Caudate nucleus (tissue), 63 donors: ENCODE measurements at places on chromosomes 1 and 21.
A peak's percentile ranks its signal among the peaks of the same experiment; 100 is the strongest.

GRCh38 chr1:18020021-18020817 lies 87.4 kb upstream of the IGSF21 start:
- DNase-seq: no peak

DNA sequence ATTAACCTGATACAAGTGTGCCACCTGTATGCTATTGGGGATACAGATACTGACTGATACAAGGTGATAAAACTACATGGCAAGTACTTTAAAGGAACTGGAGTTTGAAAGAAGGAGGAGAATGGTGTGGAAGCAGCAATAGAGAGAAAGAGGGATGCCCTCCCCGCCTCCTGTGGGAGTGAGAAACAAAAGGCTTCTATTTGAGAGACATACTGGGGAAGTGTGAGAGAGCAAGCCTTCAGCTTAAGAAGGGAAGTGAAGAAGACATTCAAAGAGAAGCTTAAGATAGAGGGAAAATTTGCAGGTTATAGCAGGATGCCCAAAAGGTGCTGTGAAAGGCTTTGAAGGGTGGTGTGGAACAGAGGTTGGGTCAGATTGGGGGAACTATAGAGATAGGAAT lies 7.7 kb upstream of the ALG14 start:
- no peak for DNase-seq

- DNase-seq: no peak
Measured at GRCh38 chr21:31752352-31752751, 20.4 kb upstream of the SCAF4 start.

- no peak for DNase-seq
Measured at GRCh38 chr1:77833521-77834100, 54.2 kb downstream of the MIGA1 start.

DNA sequence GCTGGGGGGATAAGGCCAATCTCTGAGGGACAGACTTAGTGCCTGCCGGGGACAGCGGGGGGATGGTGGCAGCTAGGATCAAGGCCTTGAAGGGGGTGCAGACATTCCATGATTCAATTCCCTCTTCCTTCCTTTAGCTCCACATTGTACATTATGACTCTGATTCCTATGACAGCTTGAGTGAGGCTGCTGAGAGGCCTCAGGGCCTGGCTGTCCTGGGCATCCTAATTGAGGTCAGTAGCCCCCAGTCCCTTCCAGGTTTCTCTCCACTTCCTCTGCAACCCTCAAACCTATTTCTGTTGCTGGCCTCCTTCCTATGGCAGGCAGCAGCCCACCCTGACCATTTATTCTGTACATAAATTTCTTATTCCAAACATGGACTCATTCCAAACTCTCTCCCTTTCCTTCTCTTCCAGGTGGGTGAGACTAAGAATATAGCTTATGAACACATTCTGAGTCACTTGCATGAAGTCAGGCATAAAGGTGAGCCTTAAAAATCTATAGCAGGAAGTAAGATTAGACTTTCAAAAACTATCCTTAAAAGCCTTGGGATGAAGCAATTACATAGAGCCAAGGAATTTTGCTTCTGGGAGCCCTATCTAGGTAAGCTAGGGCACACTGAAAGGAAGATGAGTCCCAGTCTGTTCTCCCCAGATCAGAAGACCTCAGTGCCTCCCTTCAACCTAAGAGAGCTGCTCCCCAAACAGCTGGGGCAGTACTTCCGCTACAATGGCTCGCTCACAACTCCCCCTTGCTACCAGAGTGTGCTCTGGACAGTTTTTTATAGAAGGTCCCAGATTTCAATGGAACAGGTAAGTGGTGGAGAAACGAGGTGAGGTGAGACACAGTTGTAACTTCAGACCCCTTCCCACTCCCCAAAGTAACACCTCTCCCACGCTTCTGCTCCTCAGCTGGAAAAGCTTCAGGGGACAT lies 5.1 kb downstream of the CA14 start:
- no peak for DNase-seq

DNA sequence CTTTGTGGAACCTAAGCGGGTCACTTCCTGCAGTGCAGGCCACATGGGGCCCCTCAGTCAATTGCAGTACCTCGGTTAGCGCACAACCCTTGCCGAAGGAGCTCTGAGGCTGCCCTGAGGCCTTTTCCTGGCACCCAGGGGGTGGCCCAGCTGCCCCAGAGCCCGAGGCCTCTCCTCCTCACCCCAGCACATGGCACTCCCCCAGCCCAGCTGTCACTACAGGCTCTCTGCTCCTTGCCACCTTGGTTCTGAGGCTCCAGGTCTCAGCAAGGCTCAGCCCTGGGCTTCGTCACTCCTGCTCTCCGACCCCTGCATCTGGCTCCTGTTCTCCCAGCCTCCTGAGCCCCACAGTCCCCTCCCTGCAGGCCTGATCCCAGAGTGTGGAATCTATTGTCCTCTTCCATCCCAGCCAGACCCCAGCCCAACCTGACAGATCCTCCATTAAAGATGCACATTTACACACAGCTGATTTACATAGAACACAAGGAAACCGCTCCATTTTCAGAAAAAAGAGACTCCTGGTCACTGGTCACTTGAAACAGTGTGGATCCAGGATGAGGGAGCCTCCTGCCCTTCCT lies 192.8 kb upstream of the POU3F1 start:
- DNase-seq: no peak

DNA sequence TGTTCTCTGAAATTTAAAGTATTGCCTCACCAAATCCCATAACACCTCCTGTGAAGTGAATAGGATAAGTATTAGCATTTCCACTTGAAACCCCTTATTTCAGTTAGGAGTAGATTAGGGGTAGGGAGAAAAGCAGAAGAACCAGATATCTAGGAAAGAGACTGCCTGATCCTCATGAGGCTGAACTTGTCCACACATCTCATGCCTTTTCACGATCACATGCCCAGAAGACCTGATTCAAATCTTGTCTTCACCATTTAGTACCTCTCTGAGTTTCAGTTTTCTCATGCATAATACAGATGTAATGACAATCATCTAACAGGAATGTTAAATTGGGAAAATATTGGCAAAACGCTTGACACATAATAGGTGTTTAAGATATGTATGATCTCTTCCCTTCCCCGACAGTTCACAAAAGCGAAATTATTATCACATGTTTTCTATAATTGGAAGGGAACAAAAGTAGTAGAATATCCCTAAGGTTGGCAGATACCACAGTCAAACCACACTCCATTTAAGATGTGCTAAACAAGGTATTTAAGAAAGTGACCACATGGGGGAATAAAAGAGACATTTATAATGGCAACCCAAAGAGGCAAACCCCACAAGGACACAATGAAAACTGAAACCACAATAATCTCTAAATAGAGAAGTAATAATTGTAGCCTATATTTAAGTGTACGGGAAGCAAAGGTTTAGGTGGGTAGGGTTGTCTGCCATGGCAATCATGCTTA lies 25.2 kb downstream of the GFI1 start:
- no peak for DNase-seq

DNA sequence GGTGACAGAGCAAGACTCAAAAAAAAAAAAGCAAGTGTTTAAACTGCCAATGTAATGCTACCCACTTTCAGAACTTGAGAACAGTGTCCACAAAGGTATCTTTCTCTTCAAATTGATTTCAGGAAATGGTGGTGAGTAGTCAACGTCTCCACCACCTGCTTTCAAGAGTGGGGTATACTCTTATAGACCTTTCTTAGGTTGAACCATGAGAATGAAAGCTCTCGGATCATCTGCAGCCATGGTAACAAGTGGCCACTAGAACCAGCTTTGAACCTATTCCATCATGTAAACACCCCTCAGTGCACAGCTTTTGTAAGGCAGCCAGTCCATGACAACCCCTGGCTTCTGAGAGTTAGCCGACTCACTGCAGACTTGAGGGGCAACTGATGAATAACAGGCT lies 107.4 kb downstream of the NTPCR start:
- DNase-seq: no peak

DNA sequence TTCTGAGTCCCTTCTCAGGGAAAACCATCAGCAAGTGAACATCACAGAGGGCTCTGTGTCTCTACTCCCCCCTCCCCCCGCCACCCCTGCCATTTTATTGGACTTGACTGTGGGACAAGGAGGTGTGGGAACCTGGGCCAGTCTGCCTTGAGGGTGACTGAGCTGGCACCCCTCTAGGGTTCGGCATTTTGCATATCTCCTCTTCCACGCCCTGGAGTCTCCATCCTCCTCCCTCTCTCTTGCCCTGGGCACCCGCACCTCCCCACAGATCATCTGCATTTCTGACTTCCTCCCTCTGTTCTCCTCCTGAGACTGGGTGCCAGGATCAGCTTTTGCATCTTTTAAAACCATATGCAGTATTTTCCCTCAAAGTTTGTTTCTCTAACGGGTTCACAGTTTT lies 107.1 kb upstream of the ERRFI1 start:
- no peak for DNase-seq

DNA sequence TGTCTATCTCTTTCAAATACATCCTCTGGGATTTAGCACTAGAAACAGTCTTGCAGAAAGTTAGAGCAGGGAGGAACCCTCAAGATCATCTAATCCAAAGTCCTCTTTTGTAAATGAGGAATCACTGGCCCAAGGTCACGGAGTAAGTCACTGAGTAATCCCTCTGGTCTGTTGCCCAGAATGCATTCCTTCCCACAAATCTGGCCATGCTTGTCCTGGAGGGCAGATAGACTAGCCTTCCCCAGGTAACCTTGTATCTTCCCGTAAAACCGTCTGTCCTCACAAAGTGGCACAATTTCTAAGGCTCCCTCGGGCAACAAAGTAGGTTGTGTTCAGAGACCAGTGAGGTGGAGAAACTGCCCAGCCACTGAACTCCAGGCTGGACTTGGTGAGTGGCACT lies 46.2 kb downstream of the DDR2 start:
- DNase-seq: no peak

- peak; percentile 76 for DNase-seq
Measured at GRCh38 chr1:155173478-155174323, at the start of gene TRIM46. Gene TRIM46, plus strand, starts transcription at chr1:155173849. Its CDS starts 118 bp downstream, at chr1:155173967.

- DNase-seq: no peak
Measured at GRCh38 chr1:226568975-226569741, 20.6 kb downstream of the STUM start.

DNA sequence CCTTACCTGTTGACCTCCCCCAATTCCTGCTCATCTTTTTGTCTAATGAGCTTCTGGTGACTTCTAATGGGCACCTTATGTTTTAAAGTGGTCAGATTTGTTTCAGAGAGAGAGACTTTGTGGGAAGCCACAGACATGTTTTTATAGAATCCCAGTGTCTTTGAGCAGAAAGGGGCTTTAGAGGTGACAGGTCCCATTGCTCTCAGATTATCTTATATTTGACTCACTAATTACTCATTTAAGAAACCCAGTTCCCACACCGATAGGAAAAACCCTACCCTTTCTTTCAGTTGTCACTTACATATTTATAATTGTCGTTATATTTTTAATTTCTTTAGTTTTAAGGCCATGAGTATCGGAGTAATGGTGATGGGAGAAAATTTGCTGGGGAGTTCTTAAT lies 215.5 kb downstream of the CAMTA1 start:
- no peak for DNase-seq

DNA sequence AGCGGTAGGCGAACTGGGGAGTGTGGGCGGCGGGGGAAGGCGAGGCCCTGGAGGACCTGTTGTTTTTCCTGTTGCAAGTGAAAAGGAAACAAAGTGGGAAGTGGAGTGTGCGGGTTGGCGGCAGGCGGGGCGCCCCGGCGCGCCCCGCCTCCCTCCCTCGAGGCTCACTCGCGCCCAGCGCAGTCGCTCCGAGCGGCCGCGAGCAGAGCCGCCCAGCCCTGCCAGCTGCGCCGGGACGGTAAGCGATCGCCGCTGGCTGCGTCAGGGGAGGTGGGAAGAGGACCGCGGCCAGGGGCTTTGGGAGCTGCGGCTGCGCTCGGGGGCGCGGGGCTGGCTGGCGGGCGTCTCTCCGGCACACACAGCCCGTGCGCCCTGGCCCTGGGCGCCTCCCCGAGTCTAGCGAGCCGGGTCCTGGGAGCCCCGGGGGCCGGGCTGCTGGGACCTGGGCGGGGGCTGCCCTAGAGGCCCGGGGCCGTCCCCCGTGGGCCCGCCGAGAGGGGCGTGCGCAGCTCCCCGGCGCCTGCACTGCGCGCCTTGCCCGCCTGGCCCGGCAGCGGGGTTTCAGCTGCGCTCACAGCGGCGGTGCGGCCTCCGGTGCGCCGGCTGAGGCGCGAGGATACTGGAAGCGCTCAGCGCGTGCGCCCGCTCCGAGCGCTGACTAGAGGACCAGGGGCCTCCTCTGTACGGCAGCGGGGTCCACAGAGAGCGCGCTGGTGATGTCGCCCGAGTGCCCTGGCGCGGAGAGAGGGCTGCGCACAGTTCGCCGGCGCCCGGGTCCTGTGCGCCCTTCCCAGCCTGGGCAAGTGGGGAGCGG lies at the start of gene PIK3CD:
PIK3CD (plus strand) TSS at position 167 of the 814 bp plus-strand sequence. CDS start 58,725 bp downstream, outside the sequence.
- DNase-seq: no peak

GRCh38 chr21:33123374-33124123 lies 53.6 kb downstream of the OLIG1 start:
- DNase-seq: no peak

GRCh38 chr1:16218014-16218673 lies 5.7 kb upstream of the ARHGEF19 start:
- no peak for DNase-seq

DNA sequence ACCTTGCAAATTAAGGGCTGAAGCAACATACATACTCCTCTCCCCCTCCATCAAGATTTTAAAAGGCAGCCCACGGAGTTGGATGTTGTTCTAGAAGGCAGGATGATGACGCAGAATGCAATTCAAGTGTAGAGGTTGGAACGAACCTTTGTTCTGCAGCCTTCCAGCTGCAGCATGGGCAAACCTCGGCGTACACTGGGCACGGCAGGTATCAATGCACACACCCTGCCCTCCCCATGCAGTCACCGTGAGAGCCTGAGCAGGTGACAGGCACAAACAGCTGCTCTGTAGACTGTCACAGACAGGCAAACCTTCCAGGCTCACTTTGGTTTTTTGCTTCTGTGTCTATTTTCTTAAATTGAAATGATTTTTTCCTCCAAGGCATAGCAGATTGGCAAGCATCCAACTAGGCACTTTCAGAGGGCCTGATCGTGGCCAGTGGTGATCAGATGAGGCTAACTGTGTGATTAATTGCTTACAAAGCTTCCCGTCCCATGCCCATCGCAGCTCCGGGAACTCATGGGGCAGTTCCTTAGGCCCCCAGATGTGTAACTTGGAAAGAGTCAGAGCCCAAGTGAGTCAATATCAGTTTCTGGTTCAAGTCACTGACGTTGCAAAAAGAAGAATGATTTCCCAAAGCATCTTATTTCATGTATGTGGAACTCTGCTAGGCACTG lies 82.3 kb downstream of the ITPKB start:
- no peak for DNase-seq

DNA sequence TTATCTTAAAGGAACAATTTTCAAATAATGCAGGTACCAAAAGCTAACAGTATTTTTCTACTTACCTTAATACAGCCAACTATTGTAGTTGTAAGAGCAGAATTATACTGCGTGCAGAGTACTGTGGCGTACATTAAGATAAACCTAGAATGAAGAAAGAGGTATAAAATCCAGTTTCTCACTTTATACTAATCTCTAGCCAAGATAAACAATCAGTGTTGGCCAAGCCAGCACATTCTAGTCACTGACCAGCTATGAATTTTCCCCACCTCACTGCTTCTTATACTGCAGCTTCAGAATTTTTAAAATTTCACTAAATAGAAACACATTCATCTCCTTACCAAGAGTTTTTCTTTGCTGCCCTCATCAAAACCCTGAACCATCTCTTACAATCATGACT lies 33.6 kb downstream of the SLC35D1 start:
- no peak for DNase-seq
